ENCODE measurements at places on chromosomes 2 and 18. TPM values are rescaled to one million over a fixed set of nuclear protein-coding genes. Genes with fewer than 3 reads are reported as not detected.
A peak's percentile ranks its signal among the peaks of the same experiment; 100 is the strongest.

The DOK6 gene
- total RNA-seq, result 2.4 TPM

The REG3A gene
- not detected for total RNA-seq

- no peak for ATAC-seq
Measured at GRCh38 chr2:239376351-239376750, 24.5 kb downstream of the HDAC4 start.

GRCh38 chr18:3368193-3368592 lies 81.8 kb upstream of the TGIF1 start:
- peak; percentile 45 for ATAC-seq

GRCh38 chr18:54192900-54193299 lies 31.6 kb downstream of the MBD2 start:
- no peak for ATAC-seq

DNA sequence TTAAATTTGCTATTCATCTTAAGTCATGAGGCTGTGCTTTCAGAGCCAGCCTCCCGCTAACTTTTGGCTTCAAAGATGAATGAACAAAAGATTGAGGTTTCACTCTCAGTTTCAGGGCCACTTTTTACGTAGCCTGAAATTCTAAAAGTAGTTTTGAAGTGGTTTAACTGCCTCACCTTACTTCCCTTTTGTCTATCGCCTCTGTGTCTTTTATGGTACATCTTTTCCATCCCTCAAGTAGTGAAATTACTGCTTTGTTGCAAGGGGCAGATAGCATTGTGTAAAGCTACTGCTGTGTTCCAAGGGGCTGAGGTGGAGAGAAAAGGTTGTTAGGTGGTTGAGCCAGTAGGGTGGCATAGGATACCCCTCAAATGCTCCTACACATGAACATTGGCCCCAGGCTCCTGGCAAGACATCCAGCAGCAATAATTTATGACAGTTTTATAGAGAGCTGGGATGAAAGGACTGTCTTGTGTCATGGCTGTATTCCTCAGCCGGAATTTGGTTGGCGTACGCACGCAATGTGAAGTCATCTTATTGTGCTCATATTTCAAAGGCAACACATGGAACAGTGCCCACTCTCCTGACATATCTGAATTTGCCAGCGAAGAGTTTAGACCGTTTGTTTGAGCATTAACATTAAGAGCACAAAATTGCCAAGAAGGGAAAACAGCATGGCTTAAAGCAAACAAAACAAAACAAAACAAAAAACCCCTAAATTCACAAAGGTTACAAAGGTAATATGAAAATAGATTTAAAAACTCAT lies 32.2 kb downstream of the QPCT start:
- ATAC-seq, result no peak
